ENCODE measurements at places on chromosomes 1 and 21.

DNA sequence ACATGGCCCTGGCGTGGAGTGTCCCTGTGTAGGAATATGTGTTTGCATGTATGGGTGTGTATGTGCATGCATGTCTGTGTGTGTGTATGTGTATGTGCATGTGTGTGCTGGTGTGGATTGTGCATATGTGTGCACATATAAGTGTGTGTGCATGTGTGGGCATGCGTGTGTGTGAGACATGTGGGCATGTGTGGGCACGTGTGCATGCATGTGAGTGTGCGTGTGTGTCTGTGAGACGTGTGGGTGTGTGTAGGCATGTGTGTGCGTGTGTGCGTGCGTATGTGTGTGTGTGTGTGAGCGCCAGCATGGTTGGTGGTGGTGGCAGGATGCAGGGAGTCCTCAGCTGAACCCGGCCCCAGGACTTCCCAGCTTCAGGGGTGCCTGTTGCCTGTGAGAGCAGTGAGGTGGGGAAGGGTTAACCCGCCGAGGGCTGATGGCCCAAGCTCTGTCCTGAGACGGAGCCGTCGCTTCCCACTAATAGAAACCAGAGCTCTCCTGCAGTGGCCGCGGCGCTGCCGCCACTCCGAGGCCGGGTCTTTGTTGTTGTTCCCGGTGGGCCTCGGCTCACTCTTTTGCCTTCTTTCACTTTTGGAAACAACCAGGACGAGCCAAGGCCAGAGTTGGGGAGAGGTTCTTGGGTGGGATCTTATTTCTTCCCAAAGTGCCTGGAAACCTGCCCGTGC is 143.6 kb upstream of the ARHGEF16 start:
- no peak for DNase-seq

GRCh38 chr1:169867012-169867675 is 26.6 kb downstream of the SCYL3 start:
- no peak for DNase-seq

DNA sequence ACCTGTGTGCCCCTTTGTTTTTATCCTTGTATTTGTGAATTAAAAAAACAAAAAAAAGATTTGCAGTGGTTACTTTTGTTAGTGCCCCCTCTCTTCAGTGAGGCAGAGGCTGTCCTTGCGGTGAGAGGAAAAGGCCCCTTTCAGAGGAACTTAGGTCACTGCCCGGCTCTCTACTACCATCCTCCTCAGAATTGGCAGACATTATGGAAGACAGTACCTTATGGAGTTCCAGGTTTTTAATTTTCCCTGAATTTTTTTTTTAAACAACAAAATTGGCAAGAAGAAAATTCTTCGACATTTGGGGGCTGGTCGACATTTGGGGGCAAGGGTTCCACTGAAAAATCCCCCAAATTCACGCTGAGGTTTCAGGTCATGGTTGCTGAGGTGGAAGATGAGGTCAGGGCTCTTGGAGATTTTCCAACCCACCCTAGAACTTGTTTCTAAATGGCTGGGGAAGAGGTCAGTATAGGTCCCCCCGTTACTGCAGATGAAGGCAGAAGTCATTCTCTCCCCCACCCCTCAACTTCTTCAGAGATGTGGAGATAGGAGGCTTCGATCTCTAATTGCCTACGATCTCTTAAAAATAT is 5.3 kb downstream of the RXFP4 start:
- no peak for DNase-seq

DNA sequence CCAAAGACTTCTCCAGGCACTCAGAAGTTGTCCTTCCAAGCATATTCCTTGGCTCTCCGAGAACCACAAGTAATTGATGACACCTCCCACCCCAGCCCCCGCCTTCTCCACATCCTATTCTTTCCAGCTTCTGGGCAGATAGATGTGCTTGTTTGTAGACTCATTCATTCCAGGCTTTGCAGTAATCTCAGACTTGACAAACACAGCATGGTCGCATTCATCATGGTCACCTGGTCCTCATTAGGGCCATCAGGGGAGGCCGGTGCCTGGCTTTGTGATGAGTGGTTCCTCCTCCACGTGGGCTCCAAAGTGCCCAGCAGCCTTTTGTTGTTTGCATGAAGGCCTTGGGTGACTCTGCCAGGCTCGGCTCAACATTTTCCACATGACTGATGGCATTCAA is 28.5 kb upstream of the KCNE2 start:
- no peak for DNase-seq

- DNase-seq = no peak
Measured at GRCh38 chr1:45953934-45954847, 150.8 kb downstream of the MAST2 start.

DNA sequence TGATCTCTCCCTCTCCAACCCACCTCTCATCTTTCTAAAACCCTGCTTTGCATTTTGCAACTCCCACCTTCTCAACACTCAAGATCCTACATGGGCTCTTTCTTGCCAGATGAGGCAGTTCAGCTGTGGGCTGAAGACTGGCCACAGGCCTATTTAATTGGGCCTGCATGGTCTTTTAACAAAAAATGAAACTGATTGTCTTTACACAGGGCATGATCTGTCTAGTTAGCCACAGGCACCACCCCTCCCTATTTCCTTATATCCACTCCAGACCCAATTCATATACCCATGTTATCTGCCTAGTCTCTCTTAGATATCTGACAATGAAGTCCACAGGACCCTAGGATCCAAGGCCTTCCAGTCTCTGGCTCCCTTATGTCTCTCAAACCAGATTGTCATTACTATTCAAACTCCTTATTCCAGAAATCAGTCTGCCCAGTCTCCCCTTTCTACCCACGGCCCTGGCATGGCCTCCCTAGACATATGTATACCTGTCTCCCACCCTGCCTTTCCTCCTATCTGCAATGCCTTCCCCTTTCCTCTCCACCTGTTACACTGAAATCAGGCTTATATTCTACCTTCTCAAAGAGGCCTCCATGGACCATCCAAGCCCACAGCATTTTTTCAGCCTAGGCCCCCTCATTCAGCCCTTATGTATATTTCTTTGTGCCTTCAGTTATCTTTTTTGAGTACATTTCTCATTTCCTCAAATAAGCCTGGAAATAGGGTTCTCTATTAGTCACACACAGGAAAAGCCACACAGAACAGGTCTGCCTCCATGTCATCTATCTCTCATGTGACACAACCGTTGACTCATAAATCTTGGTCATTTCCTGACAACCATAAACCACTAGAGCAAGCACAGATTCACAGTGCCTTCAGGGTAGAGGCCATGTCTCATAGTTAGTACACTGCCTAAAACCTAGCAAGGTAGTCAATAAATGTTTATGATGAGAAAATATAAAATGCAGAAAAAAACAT is 39.0 kb downstream of the LPAR3 start:
- no peak for DNase-seq

GRCh38 chr1:209539576-209539975 is 43.9 kb upstream of the CAMK1G start:
- no peak for DNase-seq

DNA sequence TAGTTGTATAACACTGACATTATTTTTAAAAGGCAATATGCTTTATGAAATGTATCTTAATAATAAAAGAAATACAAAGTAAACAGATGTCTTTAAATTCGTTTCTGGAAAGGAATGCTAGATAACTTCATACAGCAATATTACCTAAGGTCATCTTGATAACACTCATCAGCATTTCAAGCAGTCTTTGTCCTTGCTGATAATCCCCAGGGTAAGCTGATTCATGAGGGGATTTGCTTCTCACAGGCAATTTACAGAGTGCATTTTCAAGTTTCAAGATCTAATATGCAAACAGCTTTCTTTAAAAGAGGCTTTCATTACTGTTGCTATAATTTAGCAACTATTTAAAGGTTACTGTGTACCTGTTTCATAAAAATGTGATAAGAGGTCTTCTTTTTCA is 75.2 kb upstream of the NEK2 start:
- no peak for DNase-seq

DNA sequence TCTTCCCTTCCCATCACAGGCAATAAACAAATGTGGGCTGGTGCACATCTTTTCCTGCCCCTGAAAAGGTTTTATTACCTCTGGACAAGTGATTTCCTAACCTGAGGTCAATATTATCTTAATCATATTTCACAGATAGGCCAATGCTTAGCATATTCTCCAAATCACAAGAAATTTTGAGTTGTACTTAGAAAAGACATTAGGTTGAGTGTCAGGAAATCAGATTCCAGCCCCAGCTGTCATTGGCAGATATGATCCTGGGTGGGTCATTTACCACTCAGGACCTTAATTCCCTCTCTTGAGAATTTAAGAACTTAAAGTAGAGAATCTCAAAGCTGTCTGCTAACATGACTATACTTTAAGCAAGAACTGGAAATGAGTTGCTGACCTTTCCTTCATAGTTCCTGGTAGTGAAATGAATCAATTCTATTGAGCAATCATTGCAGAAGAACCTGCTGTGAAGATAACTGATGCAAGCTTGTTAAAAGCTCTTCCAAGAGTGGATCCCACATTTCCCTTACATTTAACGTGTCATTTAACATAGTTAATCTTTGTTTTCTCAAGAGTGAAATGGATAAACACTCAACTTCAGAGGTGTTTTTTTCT is 46.4 kb upstream of the CR2 start:
- no peak for DNase-seq

DNA sequence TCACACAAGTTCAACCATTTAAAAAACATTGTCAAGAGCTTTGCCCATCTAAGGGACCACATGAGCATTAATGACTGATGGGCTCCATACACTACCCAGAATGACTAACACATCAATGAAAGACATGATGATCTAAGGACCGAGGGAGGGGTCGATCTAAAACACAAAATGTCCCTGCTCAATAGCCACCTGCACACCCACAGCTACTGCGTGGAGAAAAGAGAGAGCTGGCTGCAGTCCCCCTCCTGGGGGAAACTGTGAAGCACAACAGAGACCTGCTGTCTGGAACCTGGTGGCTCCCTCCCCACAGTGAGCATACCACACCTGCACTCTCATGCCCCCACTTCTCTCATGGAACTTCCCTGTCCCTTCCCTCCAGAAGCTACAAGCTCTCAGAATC is 130.1 kb upstream of the ERG start:
- no peak for DNase-seq

GRCh38 chr1:221834698-221835513 is 93.0 kb upstream of the DUSP10 start:
- no peak for DNase-seq

DNA sequence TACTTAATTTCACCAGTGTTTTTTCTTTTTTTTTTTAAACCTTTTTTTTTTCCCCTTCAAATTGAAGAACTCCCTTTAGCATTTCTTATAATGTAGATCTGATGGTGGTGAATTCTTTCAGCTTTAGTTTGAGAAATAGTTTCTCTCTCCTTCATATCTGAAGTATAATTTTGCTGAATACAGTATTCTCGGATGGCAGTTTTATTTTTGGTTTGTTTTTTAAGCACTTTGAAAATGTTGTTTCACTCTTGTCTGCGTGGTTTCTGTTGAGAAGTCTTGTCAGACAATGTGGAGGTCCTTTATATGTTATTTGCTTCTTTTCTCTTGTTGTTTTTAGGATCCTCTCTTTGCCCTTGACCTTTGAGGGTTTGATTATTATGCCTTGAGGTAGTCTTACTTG is 135.1 kb downstream of the RPS6KC1 start:
- no peak for DNase-seq

GRCh38 chr1:166960858-166961474 is 14.4 kb downstream of the ILDR2 start:
- no peak for DNase-seq

DNA sequence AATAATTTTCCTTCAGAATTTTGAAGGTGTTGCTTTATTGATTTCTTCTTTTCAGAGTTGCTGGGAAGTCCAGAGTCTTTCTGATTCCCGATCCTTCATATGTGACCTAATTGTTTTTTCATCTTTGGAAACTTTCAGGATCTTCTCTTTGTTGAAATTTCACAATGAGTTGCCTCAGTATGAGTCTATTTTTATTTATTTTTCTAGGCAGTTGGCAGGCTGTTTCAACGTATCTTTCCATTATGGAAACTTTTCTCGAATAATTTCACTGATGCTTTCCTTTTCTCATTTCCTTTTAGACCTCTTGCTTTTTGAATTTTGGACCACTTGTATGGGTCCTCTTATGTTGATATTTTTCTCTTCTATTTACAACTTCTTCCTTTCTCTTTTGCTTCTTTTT is 354.3 kb downstream of the TGFB2 start:
- no peak for DNase-seq

DNA sequence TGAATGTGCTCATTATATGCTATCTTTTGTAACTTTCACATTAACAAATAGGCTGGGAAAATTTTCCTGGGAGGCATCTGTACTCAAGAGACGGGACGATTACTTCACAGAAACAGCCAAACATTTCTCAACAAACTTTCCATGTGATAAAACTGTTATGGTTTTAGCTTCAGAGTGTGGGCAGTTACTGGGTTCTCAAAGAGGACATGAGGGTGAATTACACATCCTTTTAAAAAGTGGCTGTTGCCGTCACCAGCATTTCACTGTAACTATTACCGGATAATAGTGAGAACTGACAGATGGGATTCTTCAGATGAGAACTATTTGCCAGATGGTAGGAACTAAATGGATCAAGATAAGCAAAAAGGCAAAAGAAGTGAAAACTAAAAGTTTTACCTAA is 109.1 kb downstream of the APP start:
- DNase-seq = no peak

GRCh38 chr1:1425753-1426495 is 4.8 kb upstream of the ANKRD65 start:
- peak; percentile 37 for DNase-seq

DNA sequence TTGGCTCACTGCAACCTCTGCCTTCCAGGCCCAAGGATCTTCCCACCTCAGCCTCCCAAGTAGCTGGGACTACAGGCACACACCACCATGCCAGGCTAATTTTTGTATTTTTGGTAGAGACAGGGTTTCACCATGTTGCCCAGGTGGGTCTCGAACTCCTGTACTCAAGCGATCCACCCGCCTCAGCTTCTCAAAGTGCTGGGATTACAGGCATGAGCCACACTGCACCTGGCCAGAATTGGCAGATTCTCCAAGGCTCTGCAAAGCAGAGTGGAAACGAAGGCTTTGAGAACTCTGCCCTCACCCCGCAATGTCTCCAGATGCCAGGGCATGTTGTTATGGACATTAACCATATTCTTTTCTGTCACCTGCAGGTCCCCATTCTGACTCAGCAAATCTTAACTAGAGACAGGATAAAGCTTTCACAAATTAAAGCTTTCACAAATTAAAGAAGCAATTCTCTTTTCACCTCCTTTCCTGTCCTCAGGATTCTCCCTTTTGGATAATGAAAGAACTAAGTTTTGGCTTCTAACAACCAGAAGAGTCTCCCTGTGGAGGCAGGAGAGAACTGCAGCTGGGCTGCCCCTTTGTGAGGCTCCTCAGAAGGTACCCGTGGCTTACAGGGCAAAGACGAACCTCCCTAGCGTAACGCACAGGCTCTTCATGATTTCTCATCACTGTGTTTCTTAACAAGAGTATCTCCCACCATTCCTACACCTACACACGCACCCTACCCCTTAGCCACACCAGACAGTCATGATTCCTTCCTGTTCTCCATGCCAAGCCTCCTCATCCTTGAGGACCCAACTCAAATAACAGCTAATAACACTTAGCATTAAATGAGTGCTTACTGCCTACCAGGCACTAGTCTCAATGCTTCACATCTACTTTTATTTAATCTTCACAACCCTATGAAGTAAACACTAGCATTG is 29.8 kb downstream of the GPA33 start:
- DNase-seq = no peak

All from D341Med (cell line).